NCI-H1417 treated with DMSO at 0.1 percent for 48 hours (cell line): ENCODE measurements at places on chromosomes 6 and 20.
A peak's percentile ranks its signal among the peaks of the same experiment; 100 is the strongest.

DNA sequence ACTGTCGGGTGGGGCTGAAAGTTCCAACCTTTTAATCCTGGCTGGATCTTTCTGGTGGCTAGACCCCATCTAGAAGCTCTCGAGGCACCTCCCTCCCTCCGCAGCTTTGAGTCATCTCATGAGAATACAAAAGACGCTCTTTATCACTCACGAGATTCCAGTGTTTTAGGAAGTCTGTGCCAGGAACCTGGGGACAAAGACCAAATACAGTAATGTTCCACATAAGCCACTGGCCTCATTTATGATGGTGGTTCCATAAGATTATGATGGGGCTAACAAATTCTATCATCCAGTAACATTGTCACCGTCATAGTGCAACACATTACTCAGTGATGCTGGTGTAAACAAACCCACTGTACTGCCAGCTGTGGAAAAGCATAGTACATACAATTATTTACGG lies 48.7 kb downstream of the NCOA7 start:
- DNase-seq: no peak

DNA sequence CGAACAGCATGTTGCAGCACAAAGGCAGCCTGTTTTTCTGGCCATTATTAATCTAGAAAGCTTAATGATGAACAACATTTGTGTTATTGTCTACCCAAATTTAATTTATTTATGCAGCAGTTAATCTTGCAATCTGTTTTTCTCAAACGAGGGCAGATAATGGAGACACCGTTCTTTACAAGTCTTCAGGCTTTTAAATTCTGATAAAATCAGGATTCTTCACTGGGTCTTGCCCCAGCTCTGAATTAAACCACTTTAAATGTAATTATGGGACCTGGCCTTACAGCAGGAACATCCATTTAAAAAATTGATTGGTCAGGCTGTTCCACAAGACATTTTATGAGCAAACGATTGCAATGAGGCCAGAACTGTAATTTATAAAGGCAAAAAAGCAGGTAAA lies 26.5 kb upstream of the INSM1 start:
- DNase-seq: no peak

DNA sequence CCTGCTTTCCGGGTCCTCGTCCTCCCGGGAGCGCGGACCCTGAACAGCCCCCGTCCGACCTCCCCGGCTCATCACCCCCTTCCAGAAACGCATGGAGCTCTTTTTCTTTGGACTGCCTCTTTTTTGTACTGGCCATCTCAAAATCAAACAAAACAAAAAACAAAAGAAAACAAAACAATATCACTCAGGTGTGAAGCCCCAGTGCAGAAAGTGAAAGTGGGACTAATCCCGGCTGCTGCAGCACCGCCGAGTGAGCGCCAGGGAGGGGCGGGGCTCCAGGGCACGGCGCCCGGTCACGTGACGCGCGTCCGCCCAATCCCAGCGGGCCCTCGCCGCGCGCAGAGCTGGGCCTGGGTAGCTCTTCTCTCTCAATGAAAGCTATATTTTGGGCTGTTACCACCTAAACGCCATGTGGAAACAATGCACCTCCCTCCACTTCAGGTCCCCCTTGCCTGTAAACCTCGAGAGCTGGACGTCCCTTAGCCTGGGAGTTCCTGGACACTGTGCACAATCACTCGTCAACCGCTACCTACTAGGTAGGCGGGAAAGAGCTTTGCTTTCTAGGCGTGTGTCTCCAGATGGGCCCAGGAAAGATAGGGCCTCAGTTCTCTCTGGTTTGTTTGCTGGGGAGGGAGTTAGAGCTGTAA lies 93.7 kb upstream of the PRDM1 start:
- peak; percentile 45 for DNase-seq

GRCh38 chr6:26056583-26057350 lies 30.5 kb upstream of the HFE start:
- DNase-seq: no peak

DNA sequence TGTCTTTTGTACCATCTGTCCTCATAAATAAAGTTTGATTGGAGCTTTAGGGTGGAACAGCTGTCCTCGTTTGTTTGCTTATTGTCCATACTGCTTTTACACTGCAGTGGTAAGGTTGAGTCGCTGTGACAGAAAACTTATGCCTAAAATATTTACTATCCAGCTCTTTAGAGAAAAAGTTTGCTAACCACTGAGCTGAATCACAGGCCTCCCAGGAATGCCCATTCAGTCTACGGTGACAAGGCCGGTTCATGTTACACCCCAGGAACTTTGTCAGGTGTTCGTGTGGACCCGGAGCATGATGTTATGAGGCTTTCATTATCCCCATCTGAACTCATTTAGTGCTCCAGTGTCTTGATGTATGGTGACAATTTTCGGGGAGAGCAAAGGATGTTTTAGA lies 401.1 kb downstream of the SAMD5 start:
- no peak for DNase-seq
